ENCODE measurements at places on chromosomes 13 and 19.
A peak's percentile ranks its signal among the peaks of the same experiment; 100 is the strongest.

DNA sequence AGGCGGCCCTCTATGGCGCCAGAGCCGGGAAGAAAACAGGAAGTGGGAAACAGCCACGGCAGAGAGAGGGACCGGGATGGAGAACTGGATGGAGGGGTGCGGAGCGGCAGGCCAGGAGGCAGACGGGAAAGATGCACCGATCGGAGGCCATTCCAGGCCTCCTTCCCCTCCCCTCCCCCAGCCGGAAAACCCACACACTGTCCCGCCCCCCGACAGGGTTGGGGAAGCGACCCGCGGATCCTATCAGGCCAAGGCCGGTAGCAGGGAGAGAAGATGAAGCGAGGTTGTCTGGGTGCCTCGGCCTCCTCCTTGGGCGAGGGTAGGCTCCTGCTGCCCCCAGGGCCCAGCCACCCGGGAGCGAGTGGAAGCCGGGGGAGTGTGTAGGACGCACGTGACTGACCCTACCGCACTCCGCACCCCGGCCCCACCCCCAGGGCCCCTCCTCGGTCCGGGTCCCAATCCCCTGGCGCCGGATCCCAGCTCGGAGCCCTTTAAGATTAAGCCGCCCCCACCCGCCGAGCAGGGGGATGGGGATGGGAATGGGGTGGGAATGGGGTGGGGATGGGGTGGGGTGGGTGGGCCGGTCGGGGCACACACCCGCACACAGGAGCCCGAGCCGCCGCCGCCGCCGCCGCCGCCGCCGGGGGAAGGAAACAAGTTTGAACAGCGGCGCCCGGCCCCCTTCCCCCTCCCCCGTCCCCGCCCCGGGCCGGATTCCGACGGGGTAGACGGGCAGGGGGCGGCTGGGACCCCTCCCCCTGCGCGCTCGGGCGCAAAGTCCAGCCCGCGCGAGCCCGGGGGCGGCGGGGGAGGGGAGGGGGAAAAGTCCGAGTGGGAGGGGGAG lies 1.5 kb downstream of the ERF start:
- DNase-seq, result peak; percentile 94

GRCh38 chr19:7901337-7901736 lies 2.3 kb upstream of the MAP2K7 start:
- DNase-seq, result no peak

GRCh38 chr13:22454586-22454985 lies 726.2 kb upstream of the SGCG start:
- no peak for DNase-seq

GRCh38 chr13:106499896-106500295 lies 35.6 kb downstream of the EFNB2 start:
- DNase-seq, result no peak

DNA sequence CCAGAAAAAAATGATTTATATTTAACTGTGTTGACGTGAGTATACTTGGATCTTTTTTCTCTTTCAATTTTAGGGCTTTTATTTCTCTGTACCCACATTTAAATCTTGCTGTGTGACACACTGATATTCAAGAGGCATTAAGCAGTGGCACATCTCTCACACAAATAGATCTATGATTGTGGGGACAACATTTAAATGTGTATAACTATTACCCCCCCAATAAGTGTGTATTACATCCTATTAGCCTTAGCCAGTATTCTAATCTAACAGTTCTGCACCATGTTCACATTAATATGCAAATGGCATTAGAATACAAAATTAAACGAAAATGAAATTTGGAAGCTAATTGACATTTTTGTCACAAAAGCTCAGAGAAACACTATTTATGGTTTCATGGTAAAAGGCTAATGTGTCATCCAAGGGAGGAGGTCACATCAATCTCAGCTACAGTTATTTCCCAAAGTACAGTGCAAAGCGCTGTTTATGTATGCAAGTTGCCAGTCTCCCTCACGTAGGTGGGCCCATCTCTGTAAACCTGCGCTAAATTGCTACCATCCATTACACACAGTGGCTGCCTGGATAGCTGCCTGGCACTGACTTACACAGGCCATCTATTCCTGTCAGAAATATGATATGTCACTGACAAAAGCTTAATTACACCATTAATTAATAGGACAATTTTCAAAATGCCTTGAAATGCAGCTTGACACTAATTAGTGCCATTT lies 984.7 kb upstream of the PCDH9 start:
- DNase-seq, result no peak

DNA sequence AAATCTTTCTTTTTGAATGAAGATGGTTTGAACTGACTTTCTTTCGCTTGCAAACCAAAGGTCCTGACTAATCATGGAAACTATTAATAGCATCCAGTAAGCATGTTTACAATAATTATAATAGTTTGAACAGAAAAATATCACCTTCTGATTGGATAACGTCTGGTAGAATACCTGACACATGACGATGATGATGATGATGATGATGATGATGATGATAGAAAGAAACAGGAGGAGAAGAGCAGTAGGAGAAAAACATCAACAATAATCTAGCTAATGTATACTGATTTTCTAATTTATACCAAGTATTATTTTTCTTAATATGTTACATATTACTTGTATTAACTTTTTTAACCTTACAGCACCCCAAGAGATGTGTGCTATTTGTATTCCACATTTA lies 157.5 kb upstream of the SPRY2 start:
- DNase-seq, result no peak

Data from spleen (tissue), 13 donors.